HEK293T (cell line): ENCODE measurements at places on chromosomes 7 and 10.
A peak's percentile ranks its signal among the peaks of the same experiment; 100 is the strongest.

- DNase-seq: no peak
These were observed 687 bp upstream of the ARMC3 start for GRCh38 chr10:22927166-22927565.

DNA sequence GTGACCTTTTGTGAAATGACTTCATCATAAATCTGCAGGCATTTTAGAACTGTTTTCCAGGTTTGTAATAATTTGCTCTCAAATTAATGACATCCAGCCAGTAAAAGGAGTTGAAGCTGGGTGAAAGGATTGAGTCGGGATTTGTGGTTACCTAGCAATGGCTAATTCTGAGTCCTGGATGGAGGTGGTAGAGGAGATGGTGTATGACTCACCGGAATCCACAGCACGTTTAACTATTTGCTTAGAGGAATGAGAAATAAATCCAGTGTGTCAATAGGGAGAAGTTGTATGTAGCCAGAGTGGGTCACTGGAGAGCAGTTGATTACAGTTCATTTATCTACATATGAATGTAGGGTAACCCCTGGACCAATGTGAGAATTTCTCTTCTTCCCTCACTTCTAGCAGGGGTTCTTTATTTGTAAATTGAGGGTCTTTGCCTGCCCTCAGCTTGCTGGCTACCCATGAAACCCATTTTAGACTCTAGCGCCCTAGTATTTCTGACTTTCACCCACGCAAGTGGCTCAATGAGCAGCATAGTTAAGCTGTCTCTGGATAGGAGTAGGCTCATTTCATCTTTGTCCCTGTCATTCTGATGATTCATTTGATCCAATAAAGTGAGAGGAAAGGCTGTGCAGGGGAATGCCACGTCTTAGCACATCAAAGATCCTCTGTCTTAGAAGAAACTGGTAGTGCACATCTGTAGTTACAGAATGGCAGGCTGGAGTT, 547.8 kb downstream of the SORCS3 start:
- DNase-seq: no peak

DNA sequence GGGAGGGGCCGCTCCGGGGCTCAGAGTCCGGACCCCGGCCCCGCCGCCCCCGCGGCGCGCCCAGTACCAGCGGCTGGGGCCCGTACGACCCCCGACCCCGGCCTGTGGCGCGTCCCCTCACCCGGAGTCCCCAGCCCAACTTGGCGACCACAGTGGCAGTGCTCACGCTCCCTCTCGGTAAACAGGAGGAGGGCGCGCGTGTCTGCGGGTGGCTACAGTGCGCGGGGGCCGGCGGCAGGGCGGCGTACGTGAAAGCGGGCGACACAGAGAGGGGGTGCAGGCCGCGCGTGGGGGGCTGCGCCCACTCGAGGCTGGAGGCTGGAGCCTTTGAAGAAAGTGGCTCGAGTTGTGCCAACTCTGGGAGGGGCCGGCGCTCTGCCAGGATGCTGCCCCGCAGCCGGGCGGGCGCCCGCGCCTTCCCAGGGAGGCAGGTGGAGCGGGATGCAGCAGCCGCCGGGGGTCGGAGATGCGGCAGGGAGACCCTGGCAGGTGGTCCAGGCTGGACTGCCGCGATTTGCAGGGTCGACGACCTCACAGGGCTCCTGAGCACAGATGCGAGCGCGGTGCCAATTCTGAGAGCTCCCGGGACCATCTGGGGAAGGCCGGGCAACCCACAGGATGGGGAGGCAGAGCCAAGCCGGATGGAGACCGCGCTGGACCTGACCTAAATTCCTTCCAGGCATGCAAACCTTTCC, 655 bp downstream of the PTPRE start:
- no peak for DNase-seq

DNA sequence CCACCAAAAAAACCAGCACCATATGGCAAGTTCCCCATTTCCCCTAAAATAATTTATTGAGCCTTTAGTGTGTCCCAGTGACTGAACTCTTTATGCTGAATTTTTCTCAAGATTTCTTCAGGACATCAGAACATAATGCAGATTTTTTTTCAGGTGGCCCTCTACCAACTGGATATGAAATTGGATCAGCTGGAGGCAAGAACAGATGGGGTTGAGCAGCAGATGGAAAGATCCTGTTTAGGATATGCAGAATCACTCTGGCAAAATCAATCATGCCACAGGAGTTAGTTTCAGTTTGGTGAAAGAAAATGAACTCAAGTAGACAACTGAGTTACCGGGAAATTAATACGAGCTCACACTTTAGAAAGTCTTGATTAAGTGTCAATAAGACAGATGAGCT, 761.5 kb upstream of the C7orf33 start:
- DNase-seq: no peak

DNA sequence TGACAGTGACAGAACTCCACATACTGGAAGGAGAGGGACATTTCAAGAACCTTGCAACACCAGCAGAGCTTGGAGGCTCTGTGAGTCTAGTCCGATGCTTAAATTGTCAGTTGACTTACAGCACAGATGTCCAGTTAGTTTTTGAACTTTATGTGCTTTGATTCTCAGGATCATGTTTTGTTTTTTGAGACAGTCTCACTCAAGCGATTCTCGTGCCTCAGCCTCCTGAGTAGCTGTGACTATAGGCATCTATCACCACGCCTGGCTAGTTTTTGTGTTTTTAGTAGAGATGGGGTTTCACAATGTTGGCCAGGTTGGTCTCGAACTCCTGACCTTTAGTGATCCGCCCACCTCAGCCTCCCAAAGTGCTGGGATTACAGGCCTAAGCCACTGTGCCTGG, 31.8 kb upstream of the STEAP4 start:
- DNase-seq: no peak

DNA sequence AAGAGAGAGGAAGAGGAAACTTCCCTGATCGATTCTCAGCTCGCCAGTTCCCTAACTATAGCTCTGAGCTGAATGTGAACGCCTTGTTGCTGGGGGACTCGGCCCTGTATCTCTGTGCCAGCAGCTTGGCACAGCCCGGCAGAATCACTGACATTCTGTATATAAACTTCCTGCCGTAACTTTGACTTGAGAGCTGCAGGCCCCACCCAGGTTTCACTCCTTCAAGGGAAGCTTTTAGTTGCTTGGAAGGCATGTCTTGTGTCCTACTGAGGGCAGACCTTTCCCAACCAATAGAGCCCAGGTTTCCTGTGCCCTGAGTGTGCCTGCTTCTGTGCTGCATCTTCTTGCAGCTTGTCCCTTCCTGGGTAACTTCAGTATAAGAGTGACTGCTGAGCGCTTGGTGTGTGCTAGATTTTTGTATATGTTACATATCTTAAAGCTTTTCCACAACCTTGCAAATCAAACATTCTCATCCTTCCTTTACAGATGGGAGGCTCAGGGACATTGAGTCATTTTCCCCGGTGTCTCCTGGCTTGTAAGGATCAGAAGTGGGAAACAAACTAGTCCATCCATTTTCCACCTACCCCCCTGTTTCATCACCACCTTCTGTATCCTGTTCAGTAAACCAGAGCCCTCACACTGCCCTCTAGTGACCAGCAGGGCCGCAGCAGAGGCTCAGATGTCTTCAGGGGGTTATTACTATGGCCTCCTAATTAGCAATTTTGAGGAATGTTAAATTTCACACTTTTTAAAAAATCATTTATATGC, 225.2 kb upstream of the PRSS58 start:
- DNase-seq: peak; percentile 62

GRCh38 chr7:65840446-65840845, 32.4 kb upstream of the VKORC1L1 start:
- DNase-seq: no peak

- DNase-seq: no peak
These were observed 165.9 kb downstream of the DNAJB6 start for GRCh38 chr7:157502701-157503111.

GRCh38 chr10:132282667-132283603, 24.8 kb downstream of the STK32C start:
- no peak for DNase-seq

DNA sequence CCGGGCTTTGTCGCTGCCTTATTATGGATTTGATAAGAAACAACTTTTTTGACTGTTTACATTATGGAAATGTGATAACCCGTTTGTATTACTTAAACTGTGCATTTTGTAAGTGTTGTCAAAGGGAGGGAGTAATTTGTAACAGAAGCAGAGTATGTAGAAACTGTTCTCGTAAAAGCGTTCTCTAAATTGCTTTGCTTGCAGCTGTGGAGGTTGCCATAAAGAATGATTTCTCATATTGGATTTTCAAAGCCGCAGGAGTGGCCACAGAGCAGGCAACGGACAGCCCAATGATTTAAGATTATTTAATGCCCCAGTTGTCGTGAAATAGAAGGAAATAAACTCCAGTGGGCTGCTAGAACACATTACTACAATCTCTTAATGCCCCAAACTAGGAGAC, 114.0 kb upstream of the INSYN2A start:
- no peak for DNase-seq

DNA sequence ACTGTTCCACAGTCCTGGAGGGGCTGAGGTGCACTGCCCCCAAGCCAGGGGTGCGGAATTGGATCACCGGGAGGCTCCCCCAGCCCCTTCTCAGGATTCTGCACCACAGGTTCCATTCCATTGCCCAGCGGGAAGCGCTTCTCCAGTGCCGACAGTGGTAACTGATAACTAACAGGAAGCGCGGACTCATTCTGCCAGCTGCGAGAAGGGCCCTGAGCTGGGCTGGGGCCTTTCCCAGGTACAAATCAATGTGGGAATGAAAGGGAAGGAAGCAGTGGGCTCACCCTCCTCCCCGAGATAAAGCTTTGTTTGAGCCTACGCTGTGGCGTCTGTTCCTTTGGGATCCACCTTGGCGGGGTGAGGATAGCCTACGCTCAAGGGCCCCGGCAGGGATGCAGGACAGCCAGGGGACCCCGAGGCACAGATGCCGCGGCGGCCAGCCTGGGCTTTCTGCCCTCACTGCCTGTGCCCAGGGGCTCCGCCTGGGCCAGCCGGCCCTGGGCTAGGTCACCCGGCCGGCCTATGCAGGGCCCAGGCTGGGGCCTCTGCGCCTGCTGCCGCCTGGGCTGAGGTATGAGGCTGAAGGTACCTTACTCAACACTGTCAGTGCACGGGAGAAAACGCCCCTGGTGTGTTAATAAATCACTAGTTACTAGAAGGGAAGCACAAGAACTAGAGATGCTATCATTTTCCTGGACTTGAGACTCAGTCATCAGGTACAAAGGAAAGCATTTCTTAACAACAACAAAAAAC, 39.4 kb downstream of the EN2 start:
- DNase-seq: no peak

GRCh38 chr7:34662058-34662708, 4.2 kb downstream of the NPSR1 start:
- no peak for DNase-seq

DNA sequence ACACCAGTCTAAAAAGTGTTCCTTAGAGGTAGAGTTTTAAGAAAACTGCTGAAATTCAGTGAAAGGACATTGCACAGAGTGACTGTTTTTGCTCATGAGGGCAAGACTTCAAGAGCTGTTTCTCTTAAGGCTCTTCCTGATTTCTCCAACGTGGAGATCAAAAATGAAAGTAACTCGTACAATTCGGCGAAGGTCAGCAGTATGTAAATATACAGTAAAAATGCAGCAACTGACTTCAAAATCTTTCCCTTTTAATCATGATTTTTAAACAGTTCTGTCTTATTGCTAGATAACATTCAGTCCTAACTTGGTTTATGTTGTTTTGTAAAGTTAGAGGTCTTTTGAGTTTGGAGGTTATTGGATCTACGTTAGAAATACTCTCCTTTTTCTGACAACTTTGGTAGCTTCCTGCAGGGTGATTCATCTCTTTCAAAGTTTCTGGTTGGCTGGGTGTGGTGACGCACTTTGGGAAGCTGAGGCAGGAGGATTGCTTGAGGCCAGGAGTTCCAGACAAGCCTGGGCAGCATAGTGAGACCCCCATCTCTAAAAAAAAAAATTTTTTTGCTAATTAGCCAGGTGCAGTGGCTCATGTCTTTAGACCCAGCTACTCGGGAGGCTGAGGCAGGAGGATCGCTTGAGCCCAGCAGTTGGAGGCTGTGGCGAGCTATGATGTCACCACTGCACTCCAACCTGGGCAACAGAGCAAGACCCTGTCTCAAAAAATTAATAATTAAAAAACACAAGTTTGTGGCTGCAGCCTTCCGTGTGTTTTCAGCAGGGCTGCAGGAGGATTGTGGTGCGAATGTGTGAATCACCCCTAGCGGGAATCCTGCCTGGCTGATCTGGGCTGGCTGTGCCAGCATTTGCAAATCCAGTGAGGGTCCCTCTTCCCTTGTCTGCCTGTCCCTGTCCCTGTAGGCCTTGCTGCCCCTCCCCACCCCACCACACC, 29.2 kb upstream of the AP5Z1 start:
- no peak for DNase-seq

GRCh38 chr7:101911800-101912715, 94.6 kb downstream of the CUX1 start:
- no peak for DNase-seq

GRCh38 chr10:75472685-75473084, 41.3 kb downstream of the LRMDA start:
- no peak for DNase-seq

GRCh38 chr7:34757570-34758110, 99.6 kb downstream of the NPSR1 start:
- no peak for DNase-seq

GRCh38 chr10:70035531-70035930, 17.1 kb upstream of the MACROH2A2 start:
- DNase-seq: no peak

- no peak for DNase-seq
These were observed 138.3 kb downstream of the CYP26A1 start for GRCh38 chr10:93211991-93212390.

- DNase-seq: no peak
These were observed 11.1 kb upstream of the GIMAP7 start for GRCh38 chr7:150503581-150503980.

DNA sequence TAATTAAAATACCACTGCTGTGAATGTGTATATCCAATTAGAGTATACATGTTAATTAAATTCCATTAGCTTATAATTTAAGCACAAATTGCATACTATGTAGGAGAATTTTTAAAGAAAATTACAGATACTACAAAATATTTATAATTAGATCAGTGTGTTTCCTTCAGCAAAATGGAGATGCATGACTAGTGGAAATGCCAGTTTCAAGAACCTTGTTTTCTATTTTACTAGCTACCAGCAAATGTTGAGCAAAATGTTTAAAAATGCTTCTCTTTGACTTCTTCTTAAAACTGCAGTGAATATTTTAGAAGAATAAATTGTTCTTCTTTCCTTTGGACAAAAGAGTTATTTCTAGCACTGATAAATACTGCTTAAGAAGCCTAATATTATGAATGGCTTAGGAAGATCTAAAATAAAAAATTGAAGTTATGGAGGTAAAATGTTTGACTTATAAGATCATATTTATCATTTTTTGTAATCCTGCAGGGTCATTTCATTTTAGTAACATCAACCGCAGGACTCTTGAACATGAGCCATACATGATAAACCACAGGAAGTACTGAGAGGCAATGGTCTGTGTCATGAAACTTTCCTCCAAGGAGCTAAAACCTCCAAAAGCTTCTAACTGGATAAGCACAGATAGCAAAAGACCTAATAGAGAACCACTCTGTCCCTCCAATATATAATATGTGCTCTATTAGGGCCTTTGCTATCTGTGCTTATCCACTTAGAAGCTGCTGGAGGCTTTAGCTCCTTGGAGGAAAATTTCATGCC, 1066.0 kb upstream of the CELF2 start:
- DNase-seq: no peak

- DNase-seq: no peak
These were observed 98.9 kb downstream of the SVIL start for GRCh38 chr10:29535778-29536453.

- no peak for DNase-seq
These were observed 7.1 kb downstream of the CPVL start for GRCh38 chr7:29139191-29139590.
